ENCODE measurements at places on chromosomes 13 and 19.

DNA sequence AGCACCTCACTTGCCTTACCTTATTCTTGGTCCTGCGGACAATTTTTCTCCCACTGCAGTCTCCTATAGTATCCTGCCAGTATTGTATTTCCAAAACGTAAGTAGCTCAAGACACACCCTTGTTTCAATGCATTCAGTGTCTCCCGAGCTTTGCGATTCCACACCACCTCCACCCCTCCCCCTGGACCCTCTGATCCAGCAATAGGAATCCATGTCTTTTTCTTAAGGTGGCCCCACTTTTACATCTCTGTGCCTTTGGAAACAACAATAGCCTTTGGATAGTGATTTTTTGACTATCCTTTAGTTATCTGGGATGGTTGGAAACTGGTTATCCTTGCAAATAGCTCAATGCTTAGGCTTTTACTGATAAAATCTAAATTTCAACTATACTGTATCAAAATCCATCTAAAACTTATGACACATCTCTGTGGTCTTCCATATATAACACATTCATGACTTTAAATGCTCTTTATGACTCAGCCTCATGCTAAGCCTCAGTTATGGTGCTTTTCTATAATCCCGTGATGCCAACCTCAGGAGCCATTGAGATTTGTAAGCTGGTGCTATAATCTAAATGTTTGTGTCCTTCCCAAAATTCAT lies 27.1 kb downstream of the FAM216B start:
- no peak for DNase-seq

- DNase-seq, result no peak
Measured at GRCh38 chr13:72383646-72384045, 343.8 kb downstream of the MZT1 start.

- DNase-seq, result no peak
Measured at GRCh38 chr13:48110132-48110868, 15.4 kb upstream of the MED4 start.

- no peak for DNase-seq
Measured at GRCh38 chr13:104592127-104592526, 1525.9 kb upstream of the SLC10A2 start.

- no peak for DNase-seq
Measured at GRCh38 chr19:8413629-8413995, 507 bp downstream of the MARCHF2 start.

DNA sequence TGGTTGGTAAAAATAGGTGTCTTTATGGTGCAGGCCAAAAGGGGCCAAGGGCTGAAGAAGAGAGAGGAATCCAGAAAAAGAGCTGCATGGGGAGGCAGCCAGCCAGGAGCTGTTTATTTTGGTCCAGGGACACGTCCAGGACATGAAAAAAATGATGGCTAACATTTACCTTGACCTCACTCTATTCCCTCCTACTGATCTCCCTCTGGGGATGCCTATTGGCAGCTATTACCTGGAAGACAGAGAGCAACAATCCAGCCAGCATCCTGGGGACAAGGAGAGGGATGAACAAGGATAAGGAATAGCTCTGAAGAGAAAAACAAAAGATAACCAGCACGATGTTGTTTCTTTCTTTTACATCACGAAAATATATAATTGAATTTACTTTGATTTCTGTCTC lies 1599.6 kb downstream of the SLITRK5 start:
- DNase-seq, result no peak

- DNase-seq, result no peak
Measured at GRCh38 chr13:45205124-45205523, 4.3 kb upstream of the KCTD4 start.

DNA sequence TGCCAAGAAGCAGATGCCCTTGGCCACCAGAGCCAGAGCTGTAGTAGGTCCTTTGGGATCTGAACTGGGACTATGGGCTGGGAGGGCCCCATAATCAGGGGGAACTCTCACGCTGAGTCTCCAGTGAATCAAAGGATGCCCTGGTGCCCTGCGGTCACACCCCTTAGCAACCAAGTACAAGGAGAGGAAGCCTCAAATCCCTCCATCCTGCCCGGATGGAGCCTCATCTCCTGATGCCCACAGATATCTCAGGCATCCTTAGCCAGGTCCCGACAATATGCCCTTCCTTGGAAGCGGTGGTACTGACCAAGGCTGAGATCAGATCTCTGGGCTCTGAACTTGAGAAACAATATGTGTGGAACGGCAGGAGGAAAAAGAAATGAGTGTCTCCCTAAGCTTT lies 1.7 kb downstream of the PLEKHA4 start:
- no peak for DNase-seq

GRCh38 chr13:20403826-20404225 lies 121.8 kb downstream of the CRYL1 start:
- DNase-seq, result no peak

DNA sequence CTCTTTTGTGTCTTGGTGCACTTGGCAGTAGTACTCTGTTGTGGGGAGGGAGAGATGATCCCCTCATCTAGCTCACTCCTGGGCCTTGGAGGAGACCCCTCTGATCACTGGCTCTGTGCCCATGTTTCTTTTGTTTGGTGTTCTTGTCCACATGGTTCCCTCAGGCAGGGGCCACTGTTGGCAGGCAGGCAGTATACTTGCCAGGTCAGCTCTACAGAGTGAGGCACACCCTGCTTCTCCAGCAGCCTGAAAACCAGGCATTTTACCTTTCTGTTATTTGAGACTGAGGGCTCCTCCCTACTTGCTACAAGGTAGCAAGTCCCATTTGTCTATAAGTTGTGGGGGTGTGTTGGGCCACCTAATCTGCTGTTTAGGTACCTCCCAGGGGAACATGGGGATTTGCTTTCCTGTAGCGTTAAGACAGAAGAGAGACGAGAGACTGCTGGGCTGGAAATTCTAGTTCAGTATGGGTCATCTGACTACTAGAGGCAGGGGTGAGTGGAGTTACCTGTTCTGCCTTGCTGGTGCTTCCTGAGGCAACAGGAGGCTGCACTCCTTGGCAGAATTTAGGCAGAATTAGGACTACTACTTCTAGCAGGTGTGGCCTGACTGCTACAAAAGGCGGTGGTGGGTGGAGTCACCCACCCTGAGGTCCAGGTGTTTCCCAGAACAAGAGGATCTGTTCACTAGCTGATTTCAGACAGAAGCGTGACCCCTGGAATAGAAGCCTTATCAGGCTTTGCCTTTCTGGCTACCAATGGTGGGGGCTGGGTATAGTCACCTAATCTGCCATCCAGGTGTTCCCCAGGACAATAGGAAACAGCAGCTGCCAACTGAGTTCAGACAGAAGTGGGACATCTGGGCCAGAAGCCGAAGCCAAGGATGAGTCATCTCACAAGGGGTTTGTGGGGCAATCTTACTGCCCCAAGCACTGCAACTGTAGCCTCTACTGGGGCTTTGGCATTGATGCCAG lies 843.0 kb upstream of the ATXN8OS start:
- DNase-seq, result no peak

GRCh38 chr19:575527-576506 lies 3.4 kb downstream of the BSG start:
- no peak for DNase-seq

- DNase-seq, result no peak
Measured at GRCh38 chr19:46155237-46155636, 7.2 kb downstream of the IGFL2 start.

- DNase-seq, result no peak
Measured at GRCh38 chr13:33244907-33245287, 40.7 kb downstream of the STARD13 start.

- no peak for DNase-seq
Measured at GRCh38 chr19:58498316-58499020, 13.3 kb downstream of the SLC27A5 start.

- peak; percentile 7 for DNase-seq
Measured at GRCh38 chr13:23754506-23754905, 134.7 kb downstream of the MIPEP start.

- DNase-seq, result no peak
Measured at GRCh38 chr13:35851356-35851755, 279.8 kb downstream of the DCLK1 start.

DNA sequence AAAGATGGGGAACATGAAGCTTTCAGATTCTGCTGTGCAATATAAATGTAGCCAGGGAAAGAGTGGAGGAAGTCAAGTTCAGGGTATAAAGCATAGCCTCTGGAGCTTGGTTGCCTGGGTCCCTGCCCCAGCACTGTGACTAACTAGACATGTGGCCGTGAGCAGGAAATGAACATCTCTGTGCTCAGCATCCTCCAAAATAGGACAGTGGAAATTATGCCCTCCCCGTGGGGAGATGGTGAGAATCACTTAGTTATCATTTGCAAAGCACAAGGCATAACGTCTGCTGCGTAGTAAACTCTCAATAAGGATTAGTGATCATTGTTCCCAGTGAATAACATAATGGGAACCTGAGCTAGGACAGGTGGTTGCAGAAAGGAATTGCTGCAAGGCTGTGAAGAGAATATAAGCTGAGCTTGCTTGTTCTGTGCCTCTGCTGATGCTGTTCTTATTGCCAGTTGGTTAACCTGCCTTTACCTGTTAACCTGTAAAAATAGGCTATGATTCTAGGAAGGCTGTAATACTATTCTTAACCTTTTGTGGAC lies 441.0 kb downstream of the COG6 start:
- peak; percentile 48 for DNase-seq

- no peak for DNase-seq
Measured at GRCh38 chr19:32324631-32325285, 20.7 kb upstream of the ZNF507 start.

- no peak for DNase-seq
Measured at GRCh38 chr13:106492588-106493475, 42.6 kb downstream of the EFNB2 start.

DNA sequence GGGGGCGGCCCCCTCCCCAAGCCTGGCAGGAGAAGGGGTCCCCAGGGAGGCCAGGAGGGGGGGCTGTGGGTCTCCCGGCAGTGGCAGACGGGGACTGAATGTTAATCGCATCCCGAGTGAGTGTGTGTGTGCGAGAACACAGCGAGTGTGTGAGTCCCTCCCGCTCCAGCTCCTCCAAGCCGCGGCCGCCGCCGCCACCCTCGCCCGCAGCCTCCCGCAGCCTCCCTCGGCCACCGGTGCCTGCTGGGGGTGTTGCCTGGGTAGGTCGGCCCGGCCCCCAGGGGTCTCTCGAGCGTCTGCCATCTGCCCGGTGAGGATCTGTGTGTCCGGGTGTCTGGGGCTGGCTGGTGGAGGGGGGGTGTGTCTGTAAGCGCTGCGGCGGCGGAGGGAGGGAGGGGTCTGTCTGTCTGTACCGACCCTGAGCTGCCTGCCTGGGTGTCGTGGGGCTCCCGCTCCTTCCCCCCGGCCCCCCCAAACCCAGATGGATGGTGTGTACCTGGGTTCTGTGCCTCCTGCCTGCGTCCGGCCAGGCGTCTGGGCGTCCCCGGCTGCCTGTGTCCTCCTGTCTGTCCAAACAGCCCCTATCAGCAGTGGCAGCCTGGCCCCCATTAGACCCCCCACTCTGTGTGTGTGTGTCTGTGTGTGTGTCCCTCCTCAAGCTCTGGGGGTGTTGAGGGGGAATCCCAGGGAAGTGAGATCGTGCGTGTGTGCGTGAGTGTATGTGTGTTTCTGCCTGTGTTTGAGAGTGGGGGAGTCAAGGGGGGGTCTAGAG lies at the start of gene GRIN2D:
Gene GRIN2D (plus strand): TSS at position 110 of the 772 bp plus-strand sequence. CDS start 4,725 bp downstream, outside the sequence.
- DNase-seq, result no peak

GRCh38 chr13:77184455-77184854 lies 142.4 kb downstream of the MYCBP2 start:
- no peak for DNase-seq

DNA sequence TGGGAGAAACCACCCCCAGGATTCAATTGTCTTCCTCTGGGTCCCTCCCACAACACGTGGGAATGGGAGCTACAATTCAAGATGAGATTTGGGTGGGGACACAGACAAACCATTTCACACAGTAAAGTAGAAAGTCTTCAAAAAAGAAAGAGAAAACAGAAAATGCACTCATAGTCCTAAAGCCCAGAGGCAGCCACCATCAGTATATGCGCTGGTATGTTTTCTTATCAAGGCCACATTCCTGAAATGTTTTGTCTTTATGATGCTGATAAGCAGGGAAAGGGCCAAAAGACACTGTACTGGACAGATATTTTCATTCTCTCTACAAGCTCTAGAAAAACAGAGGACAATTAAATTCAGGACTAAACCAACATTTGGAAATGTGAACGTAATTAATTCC lies 375.8 kb upstream of the TSHZ3 start:
- DNase-seq, result no peak

DNA sequence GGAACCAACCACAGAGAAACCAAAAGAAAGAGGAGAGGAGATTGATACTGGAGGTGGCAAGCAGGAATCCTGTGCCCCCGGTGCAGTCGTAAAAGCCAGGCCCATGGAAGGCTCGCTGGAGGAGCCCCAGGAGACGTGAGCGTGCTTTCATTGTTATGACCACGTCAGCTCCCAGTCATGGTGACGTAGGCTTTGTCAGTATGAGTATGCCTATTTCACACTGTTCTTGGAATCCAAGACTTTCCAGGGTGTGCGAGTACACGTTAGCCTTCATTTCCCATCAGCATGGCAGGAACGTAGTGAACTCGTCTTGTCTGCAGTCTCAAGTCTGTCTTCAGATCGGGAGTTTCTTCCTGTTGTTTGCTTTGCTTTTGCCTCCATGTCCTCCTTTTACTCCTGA lies 15.4 kb upstream of the CHAMP1 start:
- DNase-seq, result no peak

DNA sequence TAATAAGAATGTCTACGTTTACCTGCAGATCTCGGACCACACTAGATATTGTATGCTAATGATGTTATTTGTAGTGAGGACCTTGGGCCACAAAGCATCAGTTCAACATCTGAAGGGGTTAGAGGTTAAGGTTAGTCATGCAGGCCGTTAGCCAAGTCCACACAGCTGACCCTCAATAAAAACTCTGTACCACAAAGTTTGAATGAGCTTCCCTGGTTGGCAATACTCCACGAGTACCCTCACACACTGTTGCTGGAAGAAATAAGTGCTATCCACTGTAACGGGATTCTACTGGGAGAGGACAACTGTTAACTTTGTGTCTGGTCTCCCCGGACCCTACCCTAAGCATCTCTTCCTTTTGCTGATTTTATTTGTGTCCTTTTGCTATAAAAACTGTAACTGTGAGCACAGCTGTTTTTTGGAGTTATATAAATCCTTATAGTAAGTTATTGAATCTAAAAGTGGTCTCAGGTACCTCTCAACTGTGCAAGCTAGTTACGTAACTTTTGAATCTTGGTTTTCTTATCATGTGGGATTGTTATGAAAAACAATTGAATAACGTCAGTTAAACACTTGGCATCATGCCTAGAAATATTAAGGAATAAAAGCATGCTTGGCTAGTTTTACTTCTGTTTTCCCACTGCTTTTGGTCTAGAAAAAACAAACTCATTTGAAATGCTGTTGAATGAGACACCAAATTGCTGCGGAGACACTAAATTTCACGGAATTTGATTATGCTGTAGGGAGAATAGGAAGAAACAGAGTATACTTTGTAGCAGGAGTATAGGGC lies 181.5 kb downstream of the DNAJC3 start:
- no peak for DNase-seq

- no peak for DNase-seq
Measured at GRCh38 chr13:57631596-57632275, at the start of gene PCDH17. PCDH17 (plus strand) TSS chr13:57631744; CDS start chr13:57632547, 803 bp downstream.
